ENCODE measurements at places on chromosomes 13 and 19.

DNA sequence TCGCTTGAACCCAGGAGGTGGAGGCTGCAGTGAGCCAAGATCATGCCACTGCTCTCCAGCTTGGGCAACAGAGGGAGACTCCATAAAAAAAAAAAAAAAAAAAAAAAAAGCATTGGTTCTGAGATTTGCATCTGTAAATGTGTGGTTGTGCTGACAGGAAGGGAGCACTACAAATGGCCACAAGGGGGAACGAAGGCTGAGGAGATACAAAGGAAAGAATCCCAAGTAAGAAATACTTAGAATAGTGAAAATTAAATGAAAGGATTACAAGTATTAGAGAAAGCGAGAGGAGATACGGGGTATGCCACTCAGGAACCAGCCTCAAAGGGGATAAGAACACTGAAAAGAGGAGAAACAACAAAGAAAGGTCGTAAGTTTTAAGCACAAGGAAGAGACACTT lies 284.9 kb downstream of the KLF12 start:
- no peak for DNase-seq

DNA sequence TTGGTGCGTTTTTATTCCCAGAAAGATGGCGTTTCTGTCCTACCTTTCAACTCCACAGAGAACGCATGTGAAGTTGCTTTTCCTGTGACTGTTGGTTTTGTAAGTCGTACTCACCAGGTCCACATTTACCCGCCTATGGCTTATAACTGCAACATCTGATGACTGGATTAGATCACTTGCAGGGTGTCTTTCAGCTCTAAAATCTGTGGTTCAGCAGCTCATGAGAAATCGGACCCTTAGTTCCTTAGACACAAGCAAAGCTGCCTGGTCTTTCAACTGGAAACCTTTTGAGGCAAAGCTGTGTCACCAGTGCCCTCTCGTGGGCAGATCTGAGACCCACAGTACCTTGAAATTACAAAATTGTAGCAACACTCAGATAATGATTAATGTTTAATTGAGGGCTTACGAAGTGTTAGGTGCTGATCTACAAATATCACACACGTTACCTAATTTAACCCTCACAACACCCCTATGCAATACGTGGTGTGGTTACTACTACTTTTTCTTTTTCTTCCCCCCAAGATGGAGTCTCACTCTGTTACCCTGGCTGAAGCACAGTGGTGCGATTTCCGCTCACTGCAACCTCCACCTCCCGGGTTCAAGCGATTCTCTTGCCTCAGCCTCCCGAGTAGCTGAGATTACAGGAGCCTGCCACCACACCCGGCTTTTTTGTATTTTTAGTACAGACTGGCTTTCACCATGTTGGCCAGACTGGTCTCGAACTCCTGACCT lies 65.4 kb downstream of the RUBCNL start:
- DNase-seq: peak; percentile 46

GRCh38 chr13:77521194-77521593 lies 14.3 kb upstream of the SCEL start:
- DNase-seq: no peak

- DNase-seq: no peak
These were observed 257.4 kb downstream of the TDRD3 start for GRCh38 chr13:60654415-60654814.

DNA sequence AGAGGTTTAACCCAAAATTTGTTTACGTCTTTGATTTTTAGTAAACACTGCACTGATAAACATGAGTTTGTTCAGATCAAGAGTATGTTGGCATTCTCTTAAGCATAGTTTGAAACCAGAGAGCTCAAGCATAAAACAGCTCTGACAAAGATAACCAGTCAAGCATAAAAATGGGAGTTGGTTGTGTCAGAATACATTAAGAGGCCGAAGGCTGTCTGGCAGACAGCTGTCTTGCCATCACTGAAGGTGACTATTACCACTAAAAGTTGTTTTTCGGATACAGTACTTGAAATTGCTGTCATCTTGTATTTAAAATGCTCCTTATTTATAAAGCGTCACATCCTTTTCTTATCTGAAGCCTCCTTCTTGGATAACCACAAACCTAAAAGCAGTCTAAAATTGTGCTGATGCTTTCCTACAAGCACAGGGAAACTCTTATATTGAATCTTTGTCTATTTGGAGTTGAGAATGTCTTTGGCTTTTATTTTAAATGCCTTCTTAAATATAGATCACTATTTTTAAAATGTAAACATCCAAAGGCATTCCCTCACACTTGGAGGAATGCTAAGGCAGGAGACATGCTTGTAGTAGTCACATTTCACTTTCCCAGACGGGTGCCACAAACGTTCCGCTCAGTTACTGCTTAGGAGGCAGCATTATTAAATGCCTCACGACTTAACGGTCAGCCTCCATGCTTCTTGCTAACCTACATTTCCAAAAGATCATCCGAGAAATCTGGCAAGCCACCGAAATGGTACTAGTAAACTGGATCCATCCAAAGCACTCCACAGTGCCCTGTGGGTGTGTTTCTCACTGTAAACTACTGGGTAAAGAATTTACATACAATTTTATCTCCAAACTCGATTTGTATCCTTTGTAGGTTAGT lies 1.5 kb downstream of the SMAD9 start:
- no peak for DNase-seq

DNA sequence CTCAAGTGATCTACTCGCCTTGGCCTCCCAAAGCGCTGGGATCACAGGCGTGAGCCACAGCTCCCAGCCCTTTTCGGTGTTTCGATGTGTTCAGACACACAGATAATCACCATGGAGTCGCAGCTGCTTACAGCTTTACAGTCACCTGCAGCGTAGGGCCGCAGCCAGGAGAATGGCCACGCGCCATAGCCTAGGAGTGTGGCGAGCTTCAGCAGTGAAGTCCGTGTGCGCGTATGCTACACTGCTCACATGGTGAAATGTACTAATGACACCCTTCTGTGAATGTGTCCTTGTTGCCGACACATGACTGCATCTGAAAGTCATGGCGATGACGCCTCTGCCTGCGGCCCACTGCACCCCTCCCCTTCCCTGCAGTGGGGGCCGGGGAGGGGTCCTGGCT lies 23.6 kb downstream of the AP3D1 start:
- no peak for DNase-seq

GRCh38 chr13:43564952-43565351 lies 221.8 kb downstream of the ENOX1 start:
- no peak for DNase-seq

DNA sequence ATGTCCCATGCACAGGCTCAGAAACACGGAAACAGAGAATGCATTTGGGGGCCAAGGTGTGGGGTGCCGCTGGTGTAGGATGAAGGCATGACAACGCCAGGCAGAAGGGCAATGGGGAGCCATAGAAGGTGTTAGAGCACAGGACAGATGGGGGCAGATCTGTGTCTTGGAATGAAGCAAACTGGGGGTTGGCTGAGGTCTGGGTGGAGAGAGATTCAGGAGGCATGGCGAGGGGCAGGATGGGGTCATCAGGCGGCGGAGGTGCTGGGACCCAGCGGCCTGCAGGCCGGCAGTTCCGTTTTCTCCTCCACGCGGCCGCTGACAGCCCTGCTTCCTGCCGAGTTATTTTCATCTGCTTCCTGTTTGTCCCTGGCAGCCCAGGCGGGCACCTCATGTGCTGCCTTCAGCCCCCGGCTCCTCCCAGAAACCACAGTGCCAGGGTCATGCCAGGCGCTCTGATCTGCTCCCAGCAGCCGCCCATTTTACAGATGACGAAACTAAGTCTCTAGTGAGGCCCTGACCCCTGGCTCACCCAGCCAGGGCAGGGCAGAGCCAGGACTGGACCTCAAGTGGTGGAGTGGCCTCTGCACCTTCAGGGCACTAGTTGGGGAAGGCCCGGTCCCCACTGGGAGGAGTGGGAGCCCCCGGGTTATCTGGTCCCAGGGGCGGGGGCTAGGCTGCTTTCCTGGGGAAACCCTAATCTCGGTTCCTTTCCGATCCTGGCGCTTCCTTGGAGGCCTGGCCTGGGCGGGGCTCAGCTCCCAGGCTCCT lies 2.2 kb downstream of the ARHGAP45 start:
- peak; percentile 52 for DNase-seq

GRCh38 chr13:28755546-28755870 lies 36.7 kb upstream of the SLC46A3 start:
- DNase-seq: no peak

- no peak for DNase-seq
These were observed 1.5 kb downstream of the IFNL4 start for GRCh38 chr19:39246951-39247669.

DNA sequence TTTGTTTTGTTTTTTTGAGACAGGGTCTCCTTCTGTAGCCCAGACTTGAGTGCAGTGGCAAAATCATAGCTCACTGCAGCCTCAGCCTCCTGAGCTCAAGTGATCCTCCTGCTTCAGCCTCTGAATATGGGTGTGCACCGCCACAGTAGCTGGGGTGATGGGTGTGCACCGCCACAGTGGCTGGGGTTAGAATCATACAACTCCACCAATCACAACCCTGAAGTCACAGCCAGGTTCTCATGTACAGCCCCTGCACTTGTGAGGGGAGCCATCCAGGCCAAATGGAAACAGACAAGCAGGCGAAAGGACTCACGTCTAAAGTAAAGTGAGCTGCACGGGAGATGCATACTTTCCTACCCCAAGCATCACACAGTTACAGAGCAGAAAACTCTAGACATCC lies 63.1 kb upstream of the RANBP3 start:
- no peak for DNase-seq

DNA sequence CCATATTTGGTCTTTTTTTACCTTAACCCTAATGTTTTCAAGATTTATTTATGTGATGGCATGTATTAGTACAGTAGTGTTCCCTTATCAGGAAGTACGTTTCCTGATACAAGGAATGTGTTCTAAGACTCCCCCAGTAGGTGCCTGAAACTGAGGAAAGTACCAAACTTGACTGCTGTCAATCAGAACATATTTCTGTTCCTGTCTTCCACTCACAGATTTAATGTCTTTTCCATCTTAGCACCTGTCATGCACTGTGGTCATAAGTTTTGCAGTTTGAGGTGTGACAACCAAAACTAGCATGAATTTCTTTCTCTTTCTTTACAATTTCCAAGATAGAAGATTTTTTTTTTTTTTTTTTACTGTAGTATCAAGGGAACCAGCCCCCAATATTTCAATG lies 62.9 kb downstream of the LMO7 start:
- DNase-seq: no peak

DNA sequence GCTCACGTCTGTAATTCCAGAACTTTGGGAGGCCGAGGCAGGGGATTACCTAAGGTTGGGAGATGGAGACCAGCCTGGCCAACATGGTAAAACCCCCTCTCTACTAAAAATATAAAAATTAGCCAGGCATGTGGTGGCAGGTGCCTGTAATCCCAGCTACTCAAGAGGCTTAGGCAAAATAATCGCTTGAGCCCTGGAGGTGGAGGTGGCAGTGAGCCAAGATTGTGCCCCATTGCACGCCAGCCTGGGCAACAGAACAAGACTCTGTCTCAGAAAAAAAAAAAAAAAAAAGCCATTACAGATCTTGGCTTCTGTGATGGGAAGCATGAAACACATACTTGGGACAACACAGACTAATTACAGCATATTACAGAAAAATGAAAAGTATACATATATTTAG lies 1404.5 kb upstream of the SPRY2 start:
- DNase-seq: no peak

GRCh38 chr19:58513213-58513693 lies 1.5 kb upstream of the SLC27A5 start:
- DNase-seq: no peak

DNA sequence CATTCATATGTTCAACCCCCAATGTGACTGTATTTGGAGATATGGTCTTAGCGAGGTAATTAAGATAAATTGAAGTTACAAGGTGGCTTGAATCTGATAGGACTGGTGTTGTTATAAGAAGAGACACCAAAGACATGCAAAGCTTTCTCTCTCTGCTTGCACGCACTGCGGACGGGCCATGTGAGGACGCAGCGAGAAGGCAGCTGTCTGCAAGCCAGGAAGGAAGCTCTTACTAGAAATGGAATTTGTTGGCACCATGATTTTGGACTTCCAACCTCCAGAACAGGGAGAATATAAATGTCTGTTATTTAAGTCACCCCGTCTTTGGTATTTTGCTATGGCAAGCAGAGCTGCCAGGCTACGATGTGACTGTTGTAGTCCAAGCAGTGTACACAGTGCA lies 4.8 kb downstream of the DLEU7 start:
- no peak for DNase-seq

DNA sequence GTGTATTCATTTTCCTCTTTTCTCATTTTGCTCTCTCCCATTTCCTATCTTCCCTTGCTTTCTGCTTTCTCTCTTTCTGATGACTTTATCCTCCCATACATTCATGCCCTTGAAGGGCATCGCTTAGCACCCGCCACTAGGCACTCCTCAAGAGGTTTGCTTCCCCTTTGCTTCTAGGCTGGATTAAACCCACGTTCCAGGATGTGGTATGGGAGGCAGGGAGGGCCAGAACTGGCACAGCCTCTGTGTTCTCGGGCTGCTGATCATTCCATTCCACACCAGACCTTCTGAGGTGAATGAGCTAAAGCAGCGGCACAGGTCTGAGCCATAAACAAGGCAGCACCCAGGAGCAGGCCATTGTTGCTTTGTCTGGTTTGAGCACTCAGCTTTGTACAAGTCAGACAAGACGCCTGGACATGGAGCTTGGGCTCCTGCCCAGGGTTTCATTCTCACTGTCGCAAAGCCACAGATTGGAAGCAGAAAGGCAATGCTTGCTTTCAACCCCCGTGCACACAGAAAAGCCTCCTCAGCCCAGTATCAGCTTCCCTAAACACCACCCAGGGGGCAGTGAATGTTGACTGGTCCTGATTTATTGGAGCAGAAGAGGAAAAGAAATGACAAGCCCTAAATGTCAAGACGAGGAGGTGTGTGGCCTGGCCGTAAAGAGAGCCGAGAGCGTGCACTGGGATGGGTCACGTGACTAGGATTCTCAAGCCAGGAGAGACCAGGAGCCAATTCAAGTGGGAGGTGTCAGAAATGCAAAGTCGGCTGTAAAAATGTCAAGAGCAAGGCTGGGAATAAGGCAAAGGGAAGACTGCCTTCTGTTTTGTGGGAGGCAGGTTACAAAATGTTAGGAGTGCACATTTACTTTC lies 218.0 kb upstream of the SERP2 start:
- DNase-seq: no peak

GRCh38 chr13:106561551-106562170 lies 6.3 kb downstream of the ARGLU1 start:
- no peak for DNase-seq

GRCh38 chr13:103328899-103329298 lies 262.7 kb upstream of the SLC10A2 start:
- no peak for DNase-seq

GRCh38 chr13:22828081-22828480 lies 352.7 kb upstream of the SGCG start:
- DNase-seq: no peak

DNA sequence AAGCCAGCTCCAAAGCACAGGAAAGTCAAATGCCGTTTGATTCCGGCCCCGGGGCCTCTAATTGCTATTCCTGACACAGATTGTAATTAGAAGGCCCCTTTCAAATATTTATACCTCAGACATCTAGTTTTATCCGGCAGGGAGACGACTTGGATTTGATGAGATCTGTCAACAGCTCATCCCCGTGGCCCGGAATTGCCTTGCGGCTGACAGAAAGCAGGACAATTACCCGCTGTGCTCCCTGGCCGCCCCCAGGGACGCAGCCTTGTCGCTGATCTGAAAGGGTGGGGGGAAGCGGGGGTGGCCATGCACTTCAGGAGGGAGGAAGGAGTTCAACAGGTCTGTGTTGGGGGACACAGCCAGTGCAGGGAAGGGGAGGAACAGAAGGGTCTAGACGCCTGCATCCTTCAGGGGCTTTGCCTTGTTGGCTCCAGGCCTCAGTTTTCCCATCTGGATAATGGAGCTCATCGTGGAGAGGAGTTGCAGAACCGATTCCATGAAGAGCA lies 1.8 kb upstream of the SHD start:
- DNase-seq: no peak

Measured in stimulated activated CD8-positive, alpha-beta memory T cell treated with anti-CD3 and anti-CD28 coated beads, Interleukin-4, amount 100 ng/mL, for 1 hour (primary cell).